ENCODE measurements at places on chromosomes 7 and 10. TPM values are rescaled to one million over a fixed set of nuclear protein-coding genes. Genes with fewer than 3 reads are reported as not detected.

GRCh38 chr10:113179265-113179664 is 229.2 kb downstream of the TCF7L2 start:
- H3K36me3 ChIP-seq = no peaks in the 10 kb centered on the region
- no peaks in the 10 kb centered on the region for H3K27me3 ChIP-seq
- peak; percentile 79 for DNase-seq
- H3K4me3 ChIP-seq = no peak overlapping the region
- peaks cover 7% of the 10 kb centered on the region for H3K4me1 ChIP-seq

- peaks cover 11% of the 10 kb centered on the region for H3K4me1 ChIP-seq
- H3K27me3 ChIP-seq = peaks cover 30% of the 10 kb centered on the region
- DNase-seq = no peak
- H3K27ac ChIP-seq = no peak overlapping the region
- H3K36me3 ChIP-seq = no peaks in the 10 kb centered on the region
- H3K4me3 ChIP-seq = no peak overlapping the region
These were observed 21.6 kb upstream of the GRID1 start for GRCh38 chr10:86388119-86388704.

DNA sequence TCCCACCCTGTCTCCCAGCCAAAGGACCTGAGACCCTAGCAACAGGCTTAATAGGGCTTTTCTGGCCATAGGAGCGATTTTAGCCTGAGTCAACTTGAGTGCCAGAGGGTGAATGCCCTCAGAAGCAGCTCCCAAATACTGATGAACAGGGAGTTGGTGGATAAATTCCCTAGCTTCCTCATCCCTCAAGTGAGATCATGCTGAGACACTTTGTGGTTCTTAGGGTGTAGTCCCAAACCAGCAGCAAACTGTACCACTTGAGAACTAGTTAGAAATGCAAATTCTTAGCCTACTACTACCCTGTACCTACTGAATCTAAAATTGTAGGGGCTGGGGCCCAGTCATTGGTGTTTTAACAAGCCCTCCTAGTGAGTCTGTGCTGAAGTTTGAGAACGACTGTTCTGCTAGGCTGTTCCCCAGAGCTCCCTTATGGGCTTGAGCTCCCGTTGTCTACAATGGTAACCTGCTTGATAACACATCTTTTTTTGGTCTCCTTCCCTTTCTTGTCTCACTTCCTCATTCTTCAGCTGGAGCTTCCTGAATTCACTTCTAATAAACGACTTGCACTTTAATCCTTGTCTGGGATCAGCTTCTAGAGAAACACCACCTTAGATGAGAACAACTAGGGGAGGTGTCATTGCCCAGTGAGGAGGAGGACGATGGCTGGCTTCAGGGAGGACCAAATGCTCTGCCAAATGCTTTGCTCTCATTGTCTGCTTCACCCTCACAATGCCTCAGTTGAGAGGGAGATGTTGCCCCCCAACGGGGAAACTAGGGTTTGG is 18.2 kb upstream of the CDH23 start:
- no peak for DNase-seq
- no peaks in the 10 kb centered on the region for H3K36me3 ChIP-seq
- H3K27ac ChIP-seq = peak overlapping the region; percentile 61
- no peak overlapping the region for H3K4me3 ChIP-seq
- H3K27me3 ChIP-seq = no peaks in the 10 kb centered on the region

DNA sequence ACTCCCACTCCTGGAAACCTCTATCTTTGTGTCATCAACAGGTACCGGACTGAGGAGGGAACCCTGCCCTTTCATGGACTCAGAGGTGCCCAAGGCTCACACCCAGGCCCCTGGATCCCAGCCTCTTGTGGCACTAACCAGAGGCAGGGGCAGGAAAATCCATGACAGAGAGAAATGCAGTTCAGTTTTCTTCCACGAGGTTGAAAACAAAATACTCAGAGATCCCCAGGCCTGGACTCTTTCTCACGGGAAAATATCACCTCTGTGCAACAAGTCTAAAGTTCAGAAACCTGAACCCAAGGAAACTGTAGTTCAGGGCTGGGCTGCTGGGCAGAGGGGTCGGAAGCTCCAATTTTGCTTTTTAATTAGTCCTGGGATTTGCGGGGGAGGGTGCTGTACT is 21.4 kb upstream of the OPN4 start:
- no peaks in the 10 kb centered on the region for H3K36me3 ChIP-seq
- peaks cover 16% of the 10 kb centered on the region for H3K27me3 ChIP-seq
- no peaks in the 10 kb centered on the region for H3K4me1 ChIP-seq
- no peak overlapping the region for H3K4me3 ChIP-seq

Gene CACNB2
- total RNA-seq = 1.4 TPM

Gene PTPRN2
- 6.8 TPM for total RNA-seq

Gene TAS2R16
- not detected for total RNA-seq

Gene SNCG
- total RNA-seq = 25.0 TPM

DNA sequence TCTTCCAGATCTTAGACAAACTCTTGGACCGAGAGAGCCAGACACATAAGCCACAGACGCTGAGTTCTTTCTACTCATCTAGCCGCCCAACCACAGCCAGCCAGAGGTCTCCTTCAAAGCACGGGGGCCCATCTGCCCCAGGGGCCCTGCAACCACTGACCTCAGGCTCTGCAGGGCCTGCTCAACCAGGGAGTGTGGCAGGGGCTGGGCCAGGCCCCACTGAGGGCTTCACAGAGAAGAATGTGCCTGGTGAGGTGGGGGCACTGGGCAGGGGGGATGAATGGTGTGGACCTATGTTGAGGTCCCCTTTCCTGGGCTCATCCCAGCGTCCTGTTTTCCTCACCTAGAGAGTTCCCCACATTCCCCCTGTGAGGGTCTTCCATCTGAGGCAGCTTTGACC is 11.4 kb downstream of the ZSWIM8 start:
- no peaks in the 10 kb centered on the region for H3K27me3 ChIP-seq
- no peaks in the 10 kb centered on the region for H3K4me1 ChIP-seq
- no peak for DNase-seq

DNA sequence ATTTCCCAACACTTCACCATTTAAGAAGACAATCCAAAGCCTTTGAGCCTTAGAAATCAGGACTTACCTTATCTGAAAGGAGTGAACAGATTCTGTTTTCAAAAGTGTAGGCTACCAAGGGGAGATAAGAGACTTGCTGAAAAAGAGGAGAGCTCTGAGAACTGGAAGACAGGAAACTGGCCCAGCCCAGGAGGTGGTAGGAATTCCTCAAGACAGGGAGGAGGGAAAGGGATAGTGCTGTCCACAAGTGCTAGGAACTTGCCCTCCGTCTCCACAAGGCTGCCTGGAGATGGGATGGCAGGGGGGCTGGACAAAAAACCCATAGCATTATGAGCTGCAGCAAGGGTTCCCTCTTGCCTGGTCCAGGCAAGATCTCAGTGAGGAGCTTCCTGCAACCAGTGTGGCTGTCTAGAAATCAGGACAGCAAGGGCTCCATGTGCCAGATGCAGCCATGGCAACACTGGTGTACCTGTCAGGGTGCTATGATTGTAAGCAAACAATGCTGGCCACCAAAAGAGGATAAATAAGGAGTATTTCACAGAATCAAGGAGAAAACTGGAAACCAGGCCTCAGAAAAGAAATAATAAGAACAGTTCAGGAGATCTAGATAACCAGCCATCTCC is 22.7 kb upstream of the FRMD4A start:
- H3K4me1 ChIP-seq = no peaks in the 10 kb centered on the region
- H3K27ac ChIP-seq = no peak overlapping the region
- no peak for DNase-seq
- H3K36me3 ChIP-seq = no peaks in the 10 kb centered on the region
- no peaks in the 10 kb centered on the region for H3K27me3 ChIP-seq
- no peak overlapping the region for H3K4me3 ChIP-seq

- DNase-seq = no peak
- H3K27me3 ChIP-seq = no peaks in the 10 kb centered on the region
- no peak overlapping the region for H3K27ac ChIP-seq
- no peaks in the 10 kb centered on the region for H3K4me1 ChIP-seq
These were observed 232.0 kb downstream of the MDFIC start for GRCh38 chr7:115153769-115154477.

GRCh38 chr7:45099891-45100760 is 11.4 kb upstream of the NACAD start:
- peak; percentile 30 for DNase-seq
- H3K27ac ChIP-seq = no peak overlapping the region
- no peaks in the 10 kb centered on the region for H3K27me3 ChIP-seq
- H3K4me3 ChIP-seq = no peak overlapping the region

Gene PDK4
- 243 TPM for total RNA-seq

- H3K4me3 ChIP-seq = no peak overlapping the region
- no peaks in the 10 kb centered on the region for H3K4me1 ChIP-seq
- no peak for DNase-seq
These were observed 5.2 kb upstream of the MALRD1 start for GRCh38 chr10:19043431-19043830.

DNA sequence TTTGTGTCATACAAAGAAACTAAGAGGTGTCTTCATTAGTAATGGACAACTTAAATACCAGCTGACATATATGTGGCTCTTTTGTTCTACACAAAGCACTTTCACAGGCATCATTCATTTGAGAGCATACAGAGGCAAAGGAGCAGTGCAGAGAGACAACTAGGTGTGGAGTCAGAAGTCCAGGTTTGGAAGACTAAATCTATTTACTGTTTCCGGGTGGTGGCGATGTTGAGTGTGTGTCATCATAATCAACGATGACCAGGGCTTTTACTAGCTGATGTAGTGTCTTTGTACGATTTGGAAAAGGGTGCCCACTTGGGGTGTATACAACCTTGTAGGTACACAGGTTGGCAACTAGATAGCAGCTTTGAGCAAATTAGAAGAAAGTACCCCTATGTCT is 195.5 kb upstream of the CCDC6 start:
- H3K27ac ChIP-seq = no peak overlapping the region
- no peaks in the 10 kb centered on the region for H3K36me3 ChIP-seq
- H3K4me1 ChIP-seq = no peaks in the 10 kb centered on the region
- H3K4me3 ChIP-seq = no peak overlapping the region
- no peak for DNase-seq

Gene ERVW-1
- not detected for total RNA-seq

DNA sequence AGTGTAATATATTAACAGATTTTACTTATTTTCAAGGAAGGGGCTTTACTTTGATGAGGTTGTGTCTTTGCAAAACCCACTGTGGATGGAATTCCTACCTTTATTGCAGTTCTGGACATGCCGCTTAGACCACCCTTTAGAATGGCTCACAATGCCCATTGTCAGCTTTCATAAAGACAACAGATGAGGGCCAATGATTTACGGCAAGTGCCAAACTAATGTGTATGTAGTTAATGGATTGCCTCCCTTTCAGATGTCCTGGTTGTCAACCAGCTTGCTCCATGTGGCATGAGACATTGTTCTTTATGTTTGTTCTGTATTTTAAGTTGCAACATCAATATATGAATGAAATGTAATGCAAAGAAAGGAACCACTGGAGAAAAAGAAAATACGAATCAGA is 35.0 kb upstream of the ELMO1 start:
- no peaks in the 10 kb centered on the region for H3K4me1 ChIP-seq
- no peak overlapping the region for H3K27ac ChIP-seq
- H3K4me3 ChIP-seq = no peak overlapping the region

Gene SUN3
- total RNA-seq = not detected

DNA sequence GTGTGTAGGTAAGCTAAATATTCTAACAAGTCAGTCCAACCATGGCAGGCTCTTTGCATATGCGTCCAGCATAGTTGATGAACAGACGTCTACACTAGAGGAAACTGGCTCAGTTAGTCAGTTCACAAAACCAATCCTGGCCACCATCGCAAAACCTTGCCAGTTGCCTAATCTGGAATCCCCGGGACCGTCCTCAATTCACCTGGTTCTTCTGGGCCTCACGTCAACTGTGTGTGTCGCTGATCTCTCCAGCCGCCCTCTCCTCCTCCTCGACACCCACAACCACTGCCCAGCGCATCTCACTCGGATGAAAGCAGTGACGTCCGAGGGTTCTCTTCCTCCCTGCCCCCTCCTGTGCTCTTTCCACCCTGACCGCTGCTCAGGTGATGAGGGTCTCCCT is 217.8 kb upstream of the SH2B2 start:
- DNase-seq = no peak
- no peak overlapping the region for H3K4me3 ChIP-seq
- peaks cover 13% of the 10 kb centered on the region for H3K4me1 ChIP-seq

DNA sequence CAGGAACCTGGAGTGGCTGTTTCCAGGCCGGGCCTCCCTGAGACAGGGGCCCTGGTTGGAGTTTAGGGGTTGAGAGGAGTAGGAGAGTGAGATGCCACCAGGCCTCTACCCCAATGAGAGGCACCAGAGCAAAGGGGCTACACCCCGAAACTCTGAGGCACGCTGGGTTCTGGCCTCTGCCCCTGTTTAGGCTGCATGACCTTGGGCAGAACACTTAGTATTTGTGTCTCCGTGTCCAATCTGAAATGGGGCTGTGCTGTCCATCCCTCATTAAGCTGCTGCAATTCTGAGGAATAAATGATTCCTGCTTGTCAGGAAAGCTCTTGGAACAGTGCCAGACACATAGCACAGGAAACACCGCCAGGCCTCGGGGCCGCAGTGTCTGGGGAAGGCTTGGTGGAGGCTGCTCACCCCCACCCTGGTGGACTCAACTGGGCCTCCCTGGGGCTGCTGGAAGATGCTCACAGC is 40.5 kb upstream of the SAMD8 start:
- no peaks in the 10 kb centered on the region for H3K27me3 ChIP-seq
- H3K4me3 ChIP-seq = no peak overlapping the region
- H3K36me3 ChIP-seq = no peaks in the 10 kb centered on the region
- H3K4me1 ChIP-seq = no peaks in the 10 kb centered on the region

DNA sequence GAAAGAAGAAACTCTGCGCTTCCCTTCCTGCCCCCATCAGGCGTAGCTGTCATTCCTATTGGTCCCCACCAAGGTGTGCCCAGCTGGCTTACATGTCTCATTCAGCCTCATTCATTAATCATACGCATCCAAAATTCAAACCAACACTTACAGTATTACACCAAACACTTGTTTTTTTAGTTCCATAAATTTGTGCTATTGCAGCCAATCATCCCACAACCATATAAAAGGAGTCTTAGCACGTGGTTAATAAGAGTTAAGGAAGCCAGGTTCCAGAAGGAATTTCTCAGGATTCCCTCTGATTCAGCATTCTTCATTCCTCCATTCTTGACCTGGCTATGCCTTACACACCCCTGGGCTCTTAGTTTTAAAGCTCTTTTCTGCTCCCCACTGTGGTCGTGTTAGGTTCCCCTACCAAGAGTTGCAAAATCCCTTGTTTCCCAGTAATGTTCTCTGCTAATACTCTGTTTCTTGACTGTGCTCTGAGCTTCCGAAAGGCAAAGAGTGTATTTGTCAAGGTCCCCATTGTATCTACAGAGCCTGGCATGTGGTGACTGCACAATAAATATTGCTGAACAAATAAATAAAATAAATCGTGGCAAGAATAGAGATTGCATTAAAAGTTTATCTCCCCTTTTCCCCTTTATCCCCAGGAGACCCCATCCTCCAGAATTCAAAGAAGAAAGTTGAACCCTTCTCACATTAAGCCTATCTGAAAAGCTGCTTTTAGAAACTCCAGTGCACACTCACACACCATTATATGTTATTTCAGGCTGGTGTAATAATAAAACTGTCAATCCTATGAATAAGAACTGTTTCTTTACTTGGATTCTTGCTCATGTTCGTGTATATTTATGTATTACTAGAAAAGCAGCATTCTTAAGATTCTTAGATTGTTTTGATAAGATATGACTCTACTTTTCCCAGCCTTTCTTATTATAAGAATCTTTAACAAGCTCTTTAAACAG is 514.4 kb downstream of the INHBA start:
- H3K4me1 ChIP-seq = no peaks in the 10 kb centered on the region
- H3K36me3 ChIP-seq = no peaks in the 10 kb centered on the region
- H3K4me3 ChIP-seq = no peak overlapping the region
- no peaks in the 10 kb centered on the region for H3K27me3 ChIP-seq
- no peak for DNase-seq

GRCh38 chr7:111137296-111138192 is 46.6 kb downstream of the LRRN3 start:
- H3K27me3 ChIP-seq = no peaks in the 10 kb centered on the region
- peak; percentile 30 for DNase-seq

- no peak overlapping the region for H3K27ac ChIP-seq
- H3K4me3 ChIP-seq = no peak overlapping the region
- H3K4me1 ChIP-seq = no peaks in the 10 kb centered on the region
- peaks cover 42% of the 10 kb centered on the region for H3K36me3 ChIP-seq
- H3K27me3 ChIP-seq = no peaks in the 10 kb centered on the region
These were observed 30.7 kb downstream of the ZNF777 start for GRCh38 chr7:149430192-149430591.

Data from lower lobe of right lung (tissue), 2 donors.